ENCODE measurements at places on chromosomes 13 and 19.

DNA sequence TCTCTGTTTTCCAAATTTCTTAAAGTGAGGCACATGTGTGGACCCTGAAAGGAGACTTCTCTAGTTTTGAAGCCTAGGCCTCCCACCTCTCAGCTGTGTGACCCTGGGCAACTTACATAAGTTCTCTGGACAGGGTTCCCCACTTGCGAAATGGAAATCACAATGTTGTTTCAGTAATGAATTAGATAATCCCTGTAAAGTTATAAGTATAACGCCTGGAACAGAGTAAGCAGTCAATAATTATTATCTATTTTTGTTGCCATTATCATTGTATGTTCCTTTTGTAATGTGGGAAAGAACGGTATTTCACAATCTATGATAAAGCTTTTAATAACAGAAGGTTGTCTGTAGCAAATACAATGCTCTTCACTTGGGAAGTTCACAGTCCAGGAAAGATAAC lies 437.3 kb upstream of the ZNF507 start:
- H3K4me3 ChIP-seq: no peak overlapping the region
- no peaks in the 10 kb centered on the region for H3K27me3 ChIP-seq
- no peak overlapping the region for H3K27ac ChIP-seq
- no peaks in the 10 kb centered on the region for H3K36me3 ChIP-seq

- no peak for DNase-seq
- no peak overlapping the region for H3K27ac ChIP-seq
- no peaks in the 10 kb centered on the region for H3K27me3 ChIP-seq
These were observed 15.2 kb downstream of the KCTD15 start for GRCh38 chr19:33811736-33812387.

- no peaks in the 10 kb centered on the region for H3K27me3 ChIP-seq
- H3K27ac ChIP-seq: no peak overlapping the region
- no peak for DNase-seq
- H3K4me1 ChIP-seq: no peaks in the 10 kb centered on the region
- H3K36me3 ChIP-seq: no peaks in the 10 kb centered on the region
These were observed 78.1 kb upstream of the PCDH9 start for GRCh38 chr13:67308004-67308772.

- H3K27ac ChIP-seq: no peak overlapping the region
- no peak for DNase-seq
- H3K4me3 ChIP-seq: no peak overlapping the region
- peaks cover 34% of the 10 kb centered on the region for H3K36me3 ChIP-seq
These were observed 15.2 kb downstream of the ZNF473 start for GRCh38 chr19:50040967-50041366.

GRCh38 chr19:55579766-55580621 lies 654 bp downstream of the ZNF579 start:
- H3K36me3 ChIP-seq: no peaks in the 10 kb centered on the region
- H3K4me1 ChIP-seq: peaks cover 19% of the 10 kb centered on the region
- H3K27ac ChIP-seq: peak overlapping the region; percentile 46
- peak overlapping the region; percentile 68 for H3K4me3 ChIP-seq
- H3K27me3 ChIP-seq: no peaks in the 10 kb centered on the region
- DNase-seq: peak; percentile 48

GRCh38 chr19:23321953-23322549 lies 71.9 kb upstream of the ZNF724 start:
- H3K4me3 ChIP-seq: no peak overlapping the region
- no peaks in the 10 kb centered on the region for H3K4me1 ChIP-seq
- no peak overlapping the region for H3K27ac ChIP-seq
- H3K27me3 ChIP-seq: no peaks in the 10 kb centered on the region
- H3K36me3 ChIP-seq: no peaks in the 10 kb centered on the region

DNA sequence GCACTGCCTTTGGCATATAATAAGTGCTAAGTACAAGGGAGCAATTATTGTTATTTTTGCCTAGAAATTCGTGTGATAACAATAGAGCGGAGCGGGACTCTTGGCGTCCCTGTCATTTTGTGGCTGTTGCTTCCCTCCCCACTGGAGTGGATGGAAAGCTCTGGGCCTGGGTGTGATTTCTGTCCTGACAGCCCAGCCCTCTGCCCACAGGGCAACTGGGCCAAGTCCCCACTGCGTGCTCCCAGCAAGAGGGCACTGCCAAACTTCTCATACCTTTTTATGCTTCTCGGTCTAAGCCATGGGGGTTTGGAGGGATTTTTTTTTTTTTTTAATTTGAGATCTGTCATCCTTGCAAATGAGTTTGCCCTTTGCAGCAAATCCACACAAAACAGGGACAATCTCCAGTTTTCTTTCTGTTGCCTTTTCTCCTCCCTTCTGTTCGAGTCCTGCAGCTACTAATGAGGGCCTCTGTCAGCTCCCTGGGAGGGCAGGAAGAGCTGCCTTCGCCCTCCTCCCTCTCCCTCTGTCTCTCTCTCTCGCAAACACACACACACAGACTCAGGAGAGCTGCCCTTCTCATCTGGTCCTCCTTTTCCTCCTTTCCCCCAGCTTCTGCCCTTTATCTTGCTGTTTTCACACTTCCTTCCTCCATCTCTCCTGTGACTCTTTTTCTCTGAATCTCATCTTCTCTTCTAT lies 103.9 kb downstream of the DNAJC15 start:
- no peak for DNase-seq
- peaks cover 4% of the 10 kb centered on the region for H3K4me1 ChIP-seq
- H3K36me3 ChIP-seq: no peaks in the 10 kb centered on the region
- no peak overlapping the region for H3K4me3 ChIP-seq
- no peak overlapping the region for H3K27ac ChIP-seq

DNA sequence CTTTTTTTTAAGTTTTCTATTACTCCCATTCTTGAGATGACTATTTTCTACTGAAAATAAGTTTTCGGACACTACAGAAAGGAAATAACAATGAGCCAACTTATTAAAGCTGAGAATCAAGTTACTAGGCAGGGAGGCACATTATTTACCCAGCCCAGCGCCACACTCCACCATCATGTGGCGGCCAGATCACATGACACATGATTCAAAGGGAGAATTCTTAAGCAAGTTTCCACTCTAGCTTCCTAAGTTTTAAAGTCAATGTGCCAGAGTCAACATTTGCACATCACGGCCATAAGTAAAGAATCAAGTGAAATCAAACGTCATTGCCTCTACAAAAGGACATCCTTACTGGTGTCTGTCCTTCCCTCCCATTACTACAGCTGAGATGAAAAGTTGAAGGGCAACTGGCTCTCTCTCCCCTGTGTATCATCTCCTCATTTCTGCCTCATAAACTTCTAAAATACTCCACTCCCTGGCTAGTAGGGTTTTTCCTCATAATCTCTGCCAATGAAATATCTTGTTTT lies 81.7 kb downstream of the KLF12 start:
- no peak for DNase-seq
- H3K27ac ChIP-seq: no peak overlapping the region
- H3K27me3 ChIP-seq: no peaks in the 10 kb centered on the region
- no peak overlapping the region for H3K4me3 ChIP-seq
- no peaks in the 10 kb centered on the region for H3K36me3 ChIP-seq

DNA sequence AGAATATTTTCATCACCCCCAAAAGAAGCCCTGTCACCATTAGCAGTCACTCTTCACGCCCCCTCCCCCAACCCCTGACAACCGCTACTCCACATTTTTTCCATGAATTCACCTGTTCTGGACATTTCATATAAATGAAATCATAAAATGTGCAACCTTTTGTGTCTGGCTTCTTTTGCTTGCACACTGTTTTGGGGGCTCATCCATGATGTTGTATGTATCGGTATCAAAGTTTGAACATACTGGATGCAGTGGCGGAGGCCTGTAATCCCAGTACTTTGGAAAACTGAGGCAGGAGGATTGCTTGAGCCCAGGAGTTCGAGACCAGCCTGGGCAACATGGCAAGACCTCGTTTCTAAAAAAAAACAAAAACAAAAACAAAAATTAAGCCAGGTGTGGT lies 7.2 kb downstream of the GADD45B start:
- no peak for DNase-seq
- no peak overlapping the region for H3K27ac ChIP-seq
- no peaks in the 10 kb centered on the region for H3K27me3 ChIP-seq
- no peak overlapping the region for H3K4me3 ChIP-seq
- H3K36me3 ChIP-seq: no peaks in the 10 kb centered on the region
- no peaks in the 10 kb centered on the region for H3K4me1 ChIP-seq

DNA sequence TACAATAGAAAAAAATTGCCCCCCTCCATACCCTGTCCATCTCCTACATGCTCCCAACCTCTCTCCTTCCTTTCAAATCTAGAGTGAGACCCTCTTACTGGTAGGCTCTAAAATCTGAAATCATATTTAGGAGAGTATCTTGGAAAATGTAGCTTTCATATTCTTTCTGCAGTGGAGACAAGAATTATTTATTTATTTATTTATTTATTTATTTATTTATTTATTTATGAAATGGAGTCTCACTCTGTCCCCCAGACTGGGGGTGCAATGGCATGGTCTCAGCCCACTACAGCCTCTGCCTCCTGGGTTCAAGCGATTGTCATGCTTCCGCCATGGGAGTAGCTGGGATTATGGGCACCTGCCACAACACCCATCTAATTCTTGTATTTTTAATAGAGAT lies 174.1 kb upstream of the MYO16 start:
- H3K27ac ChIP-seq: no peak overlapping the region
- DNase-seq: no peak
- no peak overlapping the region for H3K4me3 ChIP-seq
- no peaks in the 10 kb centered on the region for H3K27me3 ChIP-seq

Measured in Caco-2 (cell line).